Epithelial cell of prostate (primary cell): ENCODE measurements at places on chromosomes 3 and 15.

DNA sequence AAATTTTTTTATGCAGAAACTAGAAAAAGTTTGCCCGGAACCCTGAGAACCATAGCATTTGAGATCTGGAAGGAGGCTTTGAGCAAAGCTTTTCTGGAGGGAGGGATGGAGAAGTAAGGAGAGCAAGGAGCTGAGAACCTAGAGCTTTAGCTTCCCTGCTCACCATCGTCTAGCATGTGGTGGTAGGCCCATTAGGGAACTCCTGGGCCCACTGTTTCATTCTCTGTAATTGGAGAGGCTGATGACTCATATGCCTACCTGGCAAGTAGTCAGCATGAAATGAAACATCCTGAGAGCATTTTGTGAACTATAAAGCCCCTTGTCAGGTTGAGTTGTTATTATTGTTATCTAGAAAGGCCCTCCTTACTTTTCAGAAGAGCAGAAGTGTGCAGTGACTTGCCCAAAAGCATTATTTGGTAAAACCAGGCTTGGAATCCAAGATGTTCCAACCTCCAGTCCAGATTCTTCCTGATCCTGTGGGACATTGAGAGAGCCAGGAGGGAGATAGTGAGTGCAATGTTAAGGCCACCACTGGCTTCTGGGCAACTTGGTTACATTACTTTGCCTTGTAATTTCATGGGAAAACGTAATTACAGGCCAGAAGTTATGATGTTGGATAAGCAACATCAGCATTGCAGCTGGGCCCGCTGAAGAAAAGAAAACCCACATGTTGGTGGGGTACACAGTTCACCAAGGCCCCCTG is 104.5 kb upstream of the BFSP2 start:
- peak; percentile 12 for DNase-seq

DNA sequence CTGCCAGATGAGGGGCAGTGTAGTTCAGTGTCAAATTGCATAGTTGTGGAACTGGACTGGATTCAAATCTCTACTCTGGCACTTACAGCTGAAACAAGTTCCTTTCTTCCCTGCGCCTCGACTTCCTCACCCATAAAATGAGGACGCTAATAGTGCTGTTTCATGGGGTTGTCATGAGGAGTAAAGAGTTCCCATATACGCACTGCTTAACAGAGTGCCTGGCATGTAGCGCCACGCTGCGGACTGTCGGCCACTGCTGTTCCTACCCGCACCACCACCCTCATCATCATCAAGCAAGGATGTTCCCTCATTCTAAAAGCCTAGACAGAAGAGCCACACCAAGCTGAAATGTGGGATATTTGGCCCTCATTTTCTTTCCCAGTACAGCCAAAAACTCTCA is 91.9 kb downstream of the CHDH start:
- no peak for DNase-seq

DNA sequence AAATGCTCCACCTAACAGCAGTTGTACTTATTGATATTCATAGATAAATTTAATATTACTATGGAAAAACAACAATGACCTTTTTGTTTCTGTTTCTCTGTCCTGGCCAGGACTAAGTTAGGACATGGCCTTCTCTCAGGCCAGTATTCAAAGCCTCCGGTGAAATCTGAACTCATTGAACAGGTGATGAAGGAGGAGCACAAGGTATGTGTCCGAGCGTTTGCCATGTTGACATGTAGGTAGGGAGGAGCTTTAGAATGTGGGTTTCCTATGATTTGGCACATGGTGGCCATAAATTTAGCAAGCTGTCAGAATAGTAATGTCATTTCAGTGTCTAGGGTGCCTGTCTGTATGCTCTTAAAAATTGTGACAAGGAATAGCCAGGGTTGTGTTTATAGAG is 77.7 kb downstream of the USP13 start:
- DNase-seq = no peak

DNA sequence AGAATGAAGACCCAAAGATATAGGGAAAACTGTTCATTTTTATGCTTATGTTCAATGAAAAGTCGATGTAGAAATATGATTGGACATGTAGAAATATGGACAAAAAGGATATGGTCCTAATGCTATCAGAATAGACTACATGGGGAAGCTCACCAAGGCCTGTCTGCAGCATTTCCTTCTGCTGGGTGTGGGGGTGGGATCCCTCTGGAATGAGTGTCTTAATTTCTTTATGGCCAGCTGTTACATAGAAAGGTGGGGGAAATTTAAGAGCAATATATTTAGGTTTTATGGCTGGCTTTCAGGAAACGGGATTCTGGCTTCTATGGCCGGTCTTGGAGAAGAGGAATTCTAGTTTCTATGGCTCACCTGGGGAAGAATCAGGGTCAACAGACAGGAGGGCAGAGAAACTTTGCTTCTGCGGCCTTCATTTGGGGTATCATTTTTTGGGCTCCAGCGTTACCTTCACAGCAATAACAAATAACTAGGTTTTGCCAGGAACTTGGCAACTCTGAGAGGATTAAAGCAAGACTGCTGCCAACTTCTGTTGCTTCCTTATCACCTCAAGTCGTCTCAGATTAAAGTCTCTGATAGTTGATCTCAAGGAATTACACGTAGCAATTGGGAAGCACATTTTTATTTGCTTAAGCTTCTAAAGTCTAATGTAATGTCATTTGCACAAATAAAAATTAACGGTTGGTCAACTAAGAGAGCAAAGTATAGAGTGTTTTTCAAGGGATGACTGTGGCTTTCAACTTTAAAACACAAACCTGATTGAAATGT is 57.0 kb upstream of the GATM start:
- no peak for DNase-seq

DNA sequence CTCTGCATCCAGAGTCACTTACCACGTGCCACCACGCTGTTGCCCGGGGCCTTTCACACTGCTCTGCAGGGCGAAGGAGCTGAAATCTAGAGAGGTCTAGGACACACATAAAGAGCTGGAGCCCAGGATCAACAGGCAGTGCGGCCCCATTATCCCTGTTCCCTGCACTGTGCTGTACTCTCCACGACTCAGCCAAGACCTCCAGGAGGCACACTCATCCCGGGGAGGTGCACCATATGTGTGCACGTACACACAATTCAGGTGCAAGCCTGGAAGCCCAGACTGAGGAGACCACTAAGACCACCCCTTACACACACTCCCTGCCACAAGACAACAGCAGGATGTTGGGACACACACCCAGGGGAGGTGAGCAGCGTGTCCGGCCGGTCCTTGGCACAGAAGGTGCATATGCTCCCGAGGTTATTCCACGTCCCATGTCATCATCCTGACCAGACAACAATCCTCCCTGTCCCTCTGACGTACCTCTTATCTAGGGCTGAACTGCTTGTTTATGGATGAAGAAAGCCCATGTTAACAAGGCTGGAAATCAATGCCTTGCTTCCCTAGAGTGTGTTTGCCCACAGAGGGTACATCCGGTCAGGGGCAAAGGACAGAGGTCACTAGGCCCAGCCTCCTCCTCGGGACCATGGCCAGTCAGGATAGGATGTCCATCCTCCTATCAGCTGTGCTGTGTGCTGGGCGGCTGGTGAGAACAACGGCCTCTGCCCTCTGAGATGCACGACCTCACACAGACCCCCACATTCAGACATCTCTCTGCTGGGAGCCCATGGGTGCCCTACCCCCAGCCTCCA is 16.1 kb downstream of the KLF15 start:
- no peak for DNase-seq

DNA sequence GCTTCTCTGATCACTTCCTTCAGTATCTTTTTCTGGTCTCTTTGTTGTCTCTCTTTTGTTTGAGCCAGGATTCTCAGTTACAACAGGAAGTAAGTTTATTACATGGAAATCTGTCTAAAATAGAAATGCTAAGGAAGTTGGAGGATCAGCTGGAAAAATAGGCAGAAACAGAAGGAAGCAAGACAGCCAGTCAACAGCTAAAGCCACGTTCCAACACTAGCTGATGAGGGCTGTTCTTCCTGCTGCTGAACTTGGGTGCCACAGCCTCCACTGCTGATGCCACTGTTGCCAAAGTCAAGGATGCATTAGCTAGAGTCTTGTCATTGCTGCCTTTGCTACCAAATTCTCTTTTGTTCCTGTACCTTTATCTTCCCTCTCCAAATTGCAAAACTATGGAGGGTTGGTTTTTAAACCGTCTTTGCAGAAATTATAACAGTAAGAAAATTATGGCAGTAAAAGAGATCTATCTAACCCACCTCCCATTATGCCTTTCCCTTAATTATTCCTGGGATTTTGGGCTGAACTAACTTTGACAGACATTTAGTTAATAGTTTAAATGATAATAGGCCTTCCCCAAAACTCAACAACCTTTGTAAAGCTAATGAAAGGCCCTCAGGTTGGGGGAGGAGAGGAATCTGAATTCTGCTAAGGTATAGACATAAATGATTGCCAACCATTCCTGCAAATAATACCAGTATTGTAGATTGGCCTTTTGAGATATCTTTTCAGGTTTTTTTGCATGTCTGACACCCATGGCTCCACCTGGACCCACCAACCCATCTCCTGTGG is 27.4 kb upstream of the OR5K4 start:
- DNase-seq = no peak

DNA sequence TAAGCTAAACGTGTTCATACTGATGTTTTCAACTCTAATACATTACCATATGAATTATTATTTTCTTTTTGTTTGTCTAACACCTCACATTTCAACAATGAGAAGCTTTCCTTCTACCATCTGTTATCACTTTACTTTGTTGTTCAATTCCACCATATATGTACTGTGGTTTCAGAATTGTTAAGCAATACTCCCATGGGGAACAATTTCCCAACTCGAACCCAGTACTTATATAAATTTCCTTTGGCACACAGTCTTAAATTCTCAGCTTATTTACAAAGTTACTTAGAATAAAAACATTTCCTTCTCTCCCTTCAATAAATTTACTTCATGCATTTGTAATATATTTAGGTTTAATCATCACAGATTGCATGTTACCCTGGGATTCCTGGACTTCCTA is 1764.4 kb downstream of the OTOL1 start:
- DNase-seq = no peak

DNA sequence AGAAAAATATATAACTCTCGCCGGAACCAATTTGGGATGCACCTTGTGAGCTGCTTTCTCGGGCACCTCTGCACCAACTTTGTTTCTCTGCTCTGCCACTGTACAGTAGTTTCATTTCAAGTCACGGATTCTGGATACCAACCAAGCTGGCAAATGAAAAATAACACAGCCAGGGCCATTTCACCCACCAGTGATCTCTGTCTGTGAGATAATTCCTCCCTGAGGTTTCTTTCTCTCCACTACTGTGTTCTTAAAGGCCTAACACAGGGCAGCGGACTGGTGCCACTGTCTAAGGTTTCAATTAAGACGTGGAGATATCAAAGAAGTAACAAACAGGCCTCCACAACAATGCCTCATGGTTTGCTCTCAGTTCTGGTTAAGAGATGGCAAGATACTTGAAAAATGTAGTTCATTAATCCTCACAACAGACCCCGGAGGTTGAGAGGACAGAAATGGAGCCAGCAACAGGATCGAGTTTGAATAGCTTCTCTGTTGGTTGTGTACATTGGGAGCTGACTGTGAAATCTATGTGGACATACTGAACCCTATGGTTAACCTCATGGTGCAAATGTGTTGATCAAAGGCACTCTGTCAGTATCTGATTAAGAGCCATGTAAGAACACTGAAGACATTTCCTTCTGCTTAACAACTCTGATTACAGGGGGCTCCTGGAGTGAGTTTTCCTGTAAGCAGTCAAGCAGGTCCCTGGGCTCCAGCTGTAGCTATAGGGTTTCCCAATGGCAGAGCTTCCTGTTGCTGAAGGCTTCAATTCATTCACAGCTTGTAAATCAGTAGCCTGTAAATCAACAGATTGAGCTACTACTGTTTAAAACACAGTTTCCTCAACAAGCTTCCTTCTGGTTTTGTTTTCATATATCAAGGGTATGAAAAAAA is 470.5 kb downstream of the EPHA3 start:
- DNase-seq = no peak

DNA sequence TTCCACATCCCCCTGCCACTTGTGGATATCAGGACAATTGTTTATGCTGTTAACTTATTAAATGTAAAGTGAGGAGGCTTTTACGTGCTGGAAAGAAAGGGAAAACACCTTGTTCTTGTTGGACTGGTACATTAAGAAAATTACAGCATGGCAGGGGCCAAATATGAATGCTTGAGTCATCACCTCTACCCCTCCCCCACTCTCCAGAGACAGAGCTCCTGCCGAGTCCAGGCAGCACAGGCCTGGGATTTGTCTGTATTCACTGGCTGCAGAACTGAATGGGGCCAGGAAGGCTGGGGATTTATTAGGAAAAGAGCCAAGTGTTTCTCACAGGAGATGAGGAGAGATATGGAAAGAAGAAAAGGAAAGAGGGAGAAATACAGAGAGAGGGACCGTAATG is 308.9 kb downstream of the EPHB1 start:
- DNase-seq = no peak

DNA sequence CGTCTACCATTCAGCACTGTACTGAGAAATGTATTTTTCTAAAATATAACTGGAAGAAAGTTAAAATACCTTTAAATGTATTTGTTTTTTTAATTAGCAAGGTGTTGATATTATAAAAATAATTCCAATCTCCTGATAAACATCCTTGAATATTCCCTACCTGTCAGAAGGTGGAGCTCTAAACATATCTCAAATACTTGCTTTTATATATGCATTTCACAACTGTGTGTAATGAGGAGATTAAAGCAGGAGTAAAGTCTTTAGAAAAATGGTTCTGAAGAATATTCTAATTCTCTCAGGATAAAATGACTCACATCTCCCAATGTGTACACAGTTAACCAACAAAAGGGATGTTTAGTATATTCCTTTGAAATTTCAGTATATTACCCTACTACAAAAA is 422.7 kb downstream of the PLCL2 start:
- DNase-seq = no peak

GRCh38 chr15:100570275-100570674 is 31.7 kb downstream of the LINS1 start:
- DNase-seq = no peak

DNA sequence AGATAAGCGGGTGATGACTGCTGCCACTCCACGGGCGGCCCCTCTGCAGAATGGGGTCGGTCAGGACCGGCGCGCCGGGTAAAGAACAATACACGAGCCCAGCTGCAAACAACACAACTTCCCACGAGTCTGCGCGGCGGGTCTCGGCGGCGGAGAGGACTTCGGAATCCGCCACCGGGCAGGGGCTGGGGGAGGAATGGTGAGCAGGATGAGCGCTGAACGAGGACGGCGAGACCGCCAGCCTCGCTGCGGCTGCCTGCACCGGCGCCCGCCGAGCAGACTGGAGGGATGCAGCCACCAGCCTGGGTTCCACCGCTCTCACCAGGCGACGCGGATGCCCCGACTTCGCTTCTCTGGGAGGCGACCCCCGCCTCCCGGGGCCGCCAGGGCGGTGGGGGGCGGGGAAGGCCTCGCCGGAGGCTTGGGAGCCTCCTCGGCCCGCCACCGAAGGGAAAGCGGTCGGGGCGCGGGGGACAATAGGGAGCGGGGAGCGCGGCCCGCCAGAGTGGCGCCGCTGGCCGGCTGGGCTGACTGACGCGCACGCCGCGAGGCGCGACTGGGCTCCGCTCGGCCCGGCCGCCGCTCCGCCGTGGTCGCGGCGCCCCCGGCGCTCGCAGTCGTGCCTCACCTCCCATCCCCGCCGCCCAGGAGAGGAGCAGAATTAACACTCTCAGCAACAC is 515 bp downstream of the ADAM10 start:
- no peak for DNase-seq

- no peak for DNase-seq
Observed at GRCh38 chr3:47907784-47908183, 104.8 kb downstream of the DHX30 start.

- no peak for DNase-seq
Observed at GRCh38 chr3:178325330-178325729, 210.9 kb upstream of the KCNMB2 start.
